A549 treated with AZD2906 at 1 μM for 4 hours (cell line): ENCODE measurements at places on chromosomes 2 and 18. TPM values are rescaled to one million over a fixed set of nuclear protein-coding genes. Genes with fewer than 3 reads are reported as not detected.

SLC19A3 gene
- 1.6 to 3.1 TPM (median 2.8 TPM) in 5 replicates for total RNA-seq

SNORC gene
- total RNA-seq, result 4.1 to 11.5 TPM (median 10.4 TPM) in 5 replicates

GREB1 gene
- total RNA-seq, result 2.3 to 4.1 TPM (median 3.5 TPM) in 5 replicates

CLASP1 gene
- 17.5 to 22.6 TPM (median 20.0 TPM) in 5 replicates for total RNA-seq

CHRNA1 gene
- total RNA-seq, result not detected in 5 replicates

KCNK3 gene
- 0.49 to 0.90 TPM (median 0.77 TPM) in 5 replicates for total RNA-seq

CPLX4 gene
- not detected in 5 replicates for total RNA-seq

DCDC2C gene
- total RNA-seq, result 0.15 to 0.82 TPM (median 0.40 TPM) in 5 replicates

TEX44 gene
- total RNA-seq, result not detected in 5 replicates

ACKR3 gene
- 9.3 to 15.6 TPM (median 10.9 TPM) in 5 replicates for total RNA-seq

G6PC2 gene
- not detected in 5 replicates for total RNA-seq

CD8B2 gene
- not detected in 5 replicates for total RNA-seq

ACTG2 gene
- total RNA-seq, result 0.26 to 0.40 TPM (median 0.31 TPM) in 5 replicates

CHST9 gene
- total RNA-seq, result 0.01 to 0.02 TPM in 2 of 5 replicates, not detected in the others

DSG4 gene
- total RNA-seq, result not detected in 5 replicates
